Fibroblast of skin of left biceps (primary cell): ENCODE measurements at places on chromosomes 12 and 14.
A peak's percentile ranks its signal among the peaks of the same experiment; 100 is the strongest.

DNA sequence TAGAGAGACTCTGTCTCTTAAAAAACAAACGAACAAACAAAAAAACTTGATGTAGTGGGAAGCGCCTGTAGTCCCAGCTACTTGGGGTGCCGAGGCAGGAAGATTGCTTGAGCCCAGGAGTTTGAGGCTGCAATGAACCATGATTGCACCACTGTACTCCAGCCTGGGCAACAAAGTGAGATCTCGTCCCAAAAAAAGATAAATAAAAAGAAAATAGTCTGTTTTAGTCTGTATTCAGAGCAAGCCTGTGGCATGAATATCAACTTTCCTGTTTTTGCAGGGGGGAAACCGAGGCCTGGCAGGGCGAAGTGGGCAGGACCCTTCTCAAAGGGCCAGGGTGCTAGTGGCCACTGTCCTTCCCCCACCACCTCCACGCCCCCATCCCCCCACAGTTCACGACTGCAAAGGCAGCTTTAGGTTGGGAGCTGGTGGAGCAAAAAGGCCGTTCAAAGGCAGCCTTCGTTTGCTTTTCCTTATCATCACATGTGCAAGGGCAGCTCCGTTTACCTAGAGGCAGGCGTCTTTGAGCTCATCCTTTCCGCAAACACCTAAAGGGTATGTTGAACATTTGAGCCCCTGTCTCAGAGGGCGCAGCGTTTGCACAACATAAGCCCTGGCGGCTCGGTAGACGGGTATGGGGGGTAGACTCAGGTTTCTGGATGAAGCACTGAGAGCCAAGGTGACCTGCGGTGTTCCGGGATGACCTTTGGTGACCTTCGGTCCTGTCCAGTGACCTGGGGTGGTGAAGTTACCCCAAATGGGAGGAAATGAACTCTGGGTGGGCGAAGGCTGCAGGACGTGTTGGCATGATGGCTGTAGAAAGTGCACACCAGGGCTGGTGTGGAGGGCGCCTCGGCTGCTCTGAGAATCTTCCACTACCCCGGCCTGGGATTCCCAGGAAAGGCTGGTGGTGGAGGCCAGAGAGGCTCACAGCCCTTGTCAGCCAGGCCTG, 8.7 kb upstream of the MEG3 start:
- no peak for DNase-seq

GRCh38 chr14:100165376-100165775, 5.9 kb upstream of the DEGS2 start:
- DNase-seq: no peak

DNA sequence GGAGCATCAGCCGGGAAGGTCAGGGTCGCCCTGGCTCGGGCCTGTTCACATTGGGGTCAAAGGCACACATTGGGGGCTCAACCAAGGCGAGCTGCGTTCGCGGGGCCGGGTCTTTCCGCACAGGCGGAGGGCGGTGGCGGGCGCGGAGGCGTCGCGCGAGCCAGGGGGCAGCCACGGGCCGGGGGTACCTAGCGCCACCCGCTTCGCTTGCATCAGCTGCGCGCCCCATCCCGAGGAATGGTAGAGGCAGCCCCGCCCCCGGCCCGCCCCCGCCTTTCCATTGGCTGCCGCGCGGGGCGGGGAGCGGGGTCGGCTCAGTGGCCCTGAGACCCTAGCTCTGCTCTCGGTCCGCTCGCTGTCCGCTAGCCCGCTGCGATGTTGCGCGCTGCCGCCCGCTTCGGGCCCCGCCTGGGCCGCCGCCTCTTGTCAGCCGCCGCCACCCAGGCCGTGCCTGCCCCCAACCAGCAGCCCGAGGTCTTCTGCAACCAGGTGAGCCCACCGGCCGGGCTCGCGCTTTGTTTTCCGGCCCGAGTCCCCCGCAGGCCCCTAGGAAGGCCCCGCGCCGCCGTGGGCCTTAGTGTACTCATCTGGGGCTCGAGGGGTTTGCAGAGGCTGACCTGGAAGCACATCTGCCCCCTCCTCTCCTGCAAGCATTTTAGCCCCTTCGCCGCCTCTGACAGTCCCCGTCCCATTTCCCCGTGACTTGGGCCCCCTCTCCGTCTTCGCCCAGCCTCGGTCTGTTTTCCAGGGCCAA, at the start of gene ALDH2:
Gene ALDH2 (plus strand): TSS at position 326 of the 754 bp plus-strand sequence. CDS start 50 bp downstream, at position 376.
- no peak for DNase-seq

GRCh38 chr12:47223848-47224213, 144.1 kb upstream of the AMIGO2 start:
- DNase-seq: no peak

DNA sequence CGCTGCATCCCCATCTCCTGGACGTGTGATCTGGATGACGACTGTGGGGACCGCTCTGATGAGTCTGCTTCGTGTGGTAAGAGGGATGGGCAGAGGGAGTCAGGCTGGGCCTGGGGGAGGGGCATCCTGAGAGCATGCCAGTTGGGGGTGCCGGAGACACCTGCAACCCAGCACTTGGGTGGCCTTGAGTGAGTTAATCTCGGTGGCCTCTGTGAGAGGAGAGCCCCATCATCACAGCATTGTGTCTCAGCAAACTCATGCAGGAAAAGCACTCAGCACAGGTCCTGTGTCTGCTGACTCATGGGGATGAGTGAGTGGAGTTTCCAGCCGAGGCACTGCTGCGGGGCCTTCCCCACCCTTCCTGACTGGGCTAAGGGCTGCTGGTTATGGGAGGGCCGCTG, 19.6 kb upstream of the LRP1-AS start:
- no peak for DNase-seq

DNA sequence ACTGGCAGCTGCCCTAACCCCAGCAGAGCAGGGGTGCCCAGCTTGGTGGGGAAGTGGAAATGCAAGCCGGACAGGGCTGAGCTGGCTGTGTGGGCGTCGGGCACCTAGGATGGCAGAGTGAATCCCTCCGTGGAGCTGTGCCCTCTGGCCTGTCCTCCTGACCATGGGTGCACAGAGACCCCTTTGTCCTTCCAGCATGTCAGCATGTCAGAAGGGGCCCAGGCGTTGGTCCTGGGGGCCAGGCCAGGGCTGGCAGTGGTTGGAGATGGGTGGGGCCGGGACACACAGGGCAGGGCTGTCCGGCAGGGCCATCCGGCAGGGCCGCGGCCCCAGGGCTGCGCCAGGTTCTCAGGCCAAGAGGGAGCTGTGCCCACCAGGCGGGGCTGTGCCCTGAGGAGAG, 8.8 kb upstream of the TEX22 start:
- DNase-seq: no peak

DNA sequence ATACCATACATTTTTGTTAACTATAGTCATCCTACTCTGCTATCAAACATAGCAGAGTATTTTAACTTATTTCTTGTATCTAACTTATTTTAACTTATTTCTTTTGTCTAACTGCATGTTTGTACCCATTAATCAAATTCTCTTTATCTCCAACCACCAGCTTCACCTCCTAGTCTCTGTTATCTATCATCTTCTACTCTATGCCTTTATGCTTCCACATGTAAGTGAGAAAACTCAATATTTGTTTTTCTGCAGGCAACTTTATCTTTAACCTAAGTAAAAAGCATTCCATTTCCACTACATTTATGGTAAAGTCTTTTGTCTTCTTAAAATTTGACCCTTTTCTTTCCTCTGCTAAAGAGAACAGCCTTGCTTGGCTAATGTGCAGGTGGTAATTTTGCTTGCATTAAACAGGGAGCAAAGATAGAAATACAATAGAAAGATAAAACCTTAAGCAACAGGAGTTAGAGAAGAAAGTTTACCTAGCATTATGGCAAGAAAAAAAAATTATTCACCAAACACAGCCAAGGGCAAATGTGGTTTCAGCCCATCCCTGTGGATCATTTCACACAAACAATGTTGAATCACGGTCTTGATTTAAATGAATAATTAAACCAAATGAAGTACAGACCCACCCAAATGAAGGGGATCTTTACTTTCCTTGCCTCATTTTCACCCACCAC, 110.9 kb upstream of the TSPAN8 start:
- DNase-seq: no peak

DNA sequence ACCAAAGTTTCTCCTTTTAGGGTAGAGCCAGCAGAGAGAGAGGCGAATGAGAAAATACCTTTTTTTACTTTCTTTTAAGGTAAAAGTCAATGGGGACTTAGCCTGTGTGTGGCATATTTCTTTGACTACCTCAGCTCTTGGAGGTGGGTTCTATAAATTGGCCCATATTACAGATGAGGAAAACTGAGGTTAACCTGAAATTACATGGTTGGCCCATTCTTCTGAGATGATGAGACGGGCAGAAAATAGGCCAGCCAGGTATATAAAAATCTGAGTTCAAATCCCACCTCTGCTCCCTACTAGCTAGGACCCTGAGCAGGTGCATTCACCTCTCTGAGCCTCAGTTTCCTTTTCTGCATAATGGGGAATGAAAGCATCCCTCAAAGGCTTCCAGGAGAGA, 22.4 kb downstream of the LHX5 start:
- DNase-seq: no peak

GRCh38 chr12:124115976-124116690, 143.1 kb downstream of the ZNF664 start:
- no peak for DNase-seq

DNA sequence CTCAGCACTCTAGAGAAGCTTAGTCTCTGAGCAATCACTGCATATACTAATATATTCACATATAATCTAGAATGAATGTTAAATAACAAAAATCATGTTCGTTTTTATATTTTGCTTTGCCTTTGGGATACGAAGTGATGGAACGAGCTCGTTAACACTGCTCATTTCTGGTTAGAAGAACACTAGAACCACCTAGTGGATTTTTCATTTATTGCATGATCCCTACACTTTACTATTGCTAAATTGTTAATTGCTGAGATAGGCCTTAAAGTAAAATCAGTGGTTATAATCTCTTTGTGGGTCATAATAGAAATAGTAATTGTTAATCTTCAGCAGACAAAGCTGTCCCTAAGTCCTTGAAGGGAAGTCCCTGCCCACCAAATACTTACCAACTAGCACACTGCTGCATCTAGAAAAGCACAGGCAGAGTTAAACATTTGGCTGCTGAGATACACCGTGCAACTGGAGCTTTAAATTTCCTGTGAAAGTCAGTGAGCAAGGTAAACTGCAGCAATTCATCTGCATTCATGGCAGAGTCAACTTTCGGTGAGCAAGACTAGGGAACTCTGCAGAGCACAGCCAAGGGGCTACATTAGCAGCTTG, 353.7 kb downstream of the APAF1 start:
- DNase-seq: peak; percentile 15

- DNase-seq: no peak
Measured at GRCh38 chr14:92215579-92215978, 93.8 kb downstream of the CPSF2 start.

DNA sequence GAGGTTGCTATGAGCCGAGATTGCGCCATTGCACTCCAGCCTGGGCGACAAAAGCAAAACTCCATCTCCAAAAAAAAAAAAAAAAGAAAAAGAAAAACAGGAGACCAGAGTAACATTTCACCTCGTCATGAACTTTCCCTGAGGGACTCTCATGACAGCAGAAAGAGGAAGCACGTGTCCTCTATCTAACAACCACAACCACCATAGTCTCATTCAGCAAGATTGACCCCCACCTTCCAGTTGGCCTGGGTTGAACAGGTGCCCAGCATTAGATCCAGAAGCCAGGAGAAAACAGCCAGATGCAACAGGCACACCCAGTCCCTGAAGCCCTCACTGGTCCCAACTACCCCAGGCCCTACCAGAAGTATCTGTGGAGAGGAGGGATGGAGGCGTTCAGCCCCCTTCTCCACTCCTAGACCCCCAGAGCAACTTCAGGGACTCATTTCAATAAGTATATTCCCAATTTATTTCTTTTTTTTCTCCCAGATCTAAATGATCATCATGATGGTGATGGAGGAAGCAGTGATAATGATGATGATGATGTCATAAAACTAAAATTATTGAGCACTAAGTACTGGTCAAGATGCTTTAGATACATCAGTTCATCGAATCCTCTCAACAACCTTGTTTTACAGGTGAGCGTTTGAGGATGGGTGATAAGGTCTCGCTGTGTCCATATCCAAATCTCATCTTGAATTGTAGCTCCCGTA, 235.0 kb downstream of the EFCAB11 start:
- DNase-seq: no peak

- no peak for DNase-seq
Measured at GRCh38 chr12:22190-22529, 44.4 kb upstream of the IQSEC3 start.

GRCh38 chr14:24196071-24197055, 1.1 kb upstream of the TM9SF1 start:
- no peak for DNase-seq

DNA sequence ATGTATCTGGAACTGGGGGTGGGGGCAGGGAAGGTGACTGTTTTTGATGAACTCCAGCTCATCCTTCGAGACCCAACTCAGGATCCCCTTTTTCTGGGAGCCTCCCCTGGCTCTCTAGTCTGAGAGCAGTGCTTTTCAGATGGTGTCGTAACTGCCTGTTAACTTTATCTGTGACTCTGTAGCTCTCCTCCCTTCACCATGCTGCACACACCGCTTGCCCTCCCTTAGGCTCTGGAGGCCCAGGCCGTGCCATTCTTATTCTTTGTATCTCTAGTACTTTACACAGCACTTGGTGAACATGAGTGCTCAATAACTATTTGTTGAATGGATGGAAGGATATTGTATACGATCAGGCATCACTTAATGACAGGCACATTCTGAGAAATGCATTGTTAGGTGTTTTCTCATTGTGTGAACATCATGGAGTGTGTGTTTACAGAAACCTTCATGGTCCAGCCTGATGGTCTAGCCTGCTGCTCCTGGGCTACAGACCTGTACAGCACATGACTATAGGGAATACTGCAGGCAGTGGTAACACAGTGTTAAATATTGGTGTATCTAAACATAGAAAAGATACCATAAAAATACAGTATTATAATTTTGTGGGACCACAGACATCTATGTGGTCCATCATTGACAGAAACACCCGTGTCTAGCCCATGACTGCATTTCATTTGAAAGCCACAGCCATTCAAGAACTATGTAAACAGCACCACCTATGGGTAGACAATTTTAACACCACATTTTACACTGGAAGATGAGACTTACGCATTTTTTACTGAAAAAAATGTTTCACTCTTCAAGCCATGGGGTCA, 91.8 kb downstream of the EML1 start:
- no peak for DNase-seq

DNA sequence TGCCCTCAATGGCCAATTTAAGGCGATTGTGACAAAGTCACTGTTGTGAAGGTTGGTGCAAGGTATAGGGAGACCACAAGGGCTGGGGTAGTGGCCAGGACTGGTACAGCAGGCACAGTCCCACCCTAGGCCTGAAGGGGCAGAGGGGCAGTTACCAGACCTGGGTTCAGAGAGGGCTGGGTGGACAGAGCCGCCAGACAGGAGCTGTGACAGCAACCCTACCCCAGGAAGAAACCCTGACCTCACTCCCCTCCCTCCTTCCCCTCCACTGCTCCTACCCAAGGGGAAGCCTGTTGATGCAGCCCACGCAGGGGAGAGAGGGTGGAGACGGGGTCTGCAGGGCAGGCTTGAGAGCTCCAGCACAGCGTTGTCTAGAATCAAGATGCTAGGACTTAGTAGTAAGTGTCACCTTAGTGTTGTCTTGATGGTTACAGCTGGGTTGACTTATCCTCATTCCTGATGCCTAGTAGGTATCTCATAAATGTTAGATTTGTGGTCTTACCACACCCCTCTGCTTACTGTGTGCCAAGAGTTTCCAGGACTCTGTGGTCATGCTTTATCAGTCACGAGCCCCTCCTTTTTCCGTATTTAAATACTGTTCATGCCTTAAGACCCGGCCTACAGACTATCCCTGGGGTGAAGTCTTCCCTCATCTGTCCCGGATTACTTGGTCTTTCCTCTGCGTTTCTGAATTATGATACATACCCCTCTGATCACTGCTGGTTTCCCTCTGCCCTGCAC, 14.4 kb downstream of the EML1 start:
- DNase-seq: peak; percentile 18
